ENCODE measurements at places on chromosomes 4 and X. TPM values are rescaled to one million over a fixed set of nuclear protein-coding genes. Genes with fewer than 3 reads are reported as not detected.

Gene NOX1
- not detected for total RNA-seq

Gene GAGE13
- total RNA-seq = not detected

Gene BMX
- 208 TPM for total RNA-seq

Gene SLC10A4
- total RNA-seq = not detected

Gene CCDC120
- 0.85 TPM for total RNA-seq

Gene ATP1B4
- not detected for total RNA-seq

Gene EIF2S3
- 222 TPM for total RNA-seq

Gene IGFBP7
- 2,129 TPM for total RNA-seq

Gene LIMCH1
- total RNA-seq = 44.5 TPM

Gene SPOCK3
- total RNA-seq = not detected

Gene CYLC1
- total RNA-seq = not detected

Gene ZAR1
- total RNA-seq = not detected

Gene BTK
- total RNA-seq = not detected

Gene BMP3
- total RNA-seq = not detected

Gene RHOH
- total RNA-seq = 0.65 TPM

Gene GYPB
- total RNA-seq = not detected

Gene ADGRG4
- not detected for total RNA-seq

Gene UGT2B11
- total RNA-seq = not detected

Gene SATL1
- total RNA-seq = not detected

Gene PAGE2
- total RNA-seq = not detected

Gene CSAG3
- total RNA-seq = not detected

Gene CENPVL2
- not detected for total RNA-seq

Gene MAGEA3
- not detected for total RNA-seq

Gene VCX2
- not detected for total RNA-seq

Gene AFP
- not detected for total RNA-seq

Gene SLC35A2
- total RNA-seq = 13.6 TPM

Gene RTL5
- total RNA-seq = 0.47 TPM

Gene CACNA1F
- 0.05 TPM for total RNA-seq

Gene TRIM61
- not detected for total RNA-seq

Gene TMEM35A
- total RNA-seq = 0.85 TPM

Gene ERAS
- total RNA-seq = not detected

Gene C4orf46
- 7.7 TPM for total RNA-seq

Gene KCND1
- total RNA-seq = 0.79 TPM

Gene FGF2
- total RNA-seq = 41.6 TPM

Gene MSL3
- 36.0 TPM for total RNA-seq

Gene USP26
- not detected for total RNA-seq

Gene GPR34
- not detected for total RNA-seq

Gene VCX3B
- not detected for total RNA-seq

Gene HAUS3
- total RNA-seq = 15.8 TPM

Gene CT45A3
- total RNA-seq = not detected

Gene TCEAL7
- total RNA-seq = 1.2 TPM

Gene ALAS2
- total RNA-seq = not detected

Gene BRCC3
- 28.9 TPM for total RNA-seq

Gene PROM1
- total RNA-seq = 0.14 TPM

Gene TCEAL6
- not detected for total RNA-seq

Gene ELF2
- 54.9 TPM for total RNA-seq

Gene NEIL3
- total RNA-seq = 2.4 TPM

Gene PABPC1L2A
- not detected for total RNA-seq

Gene GRIA3
- total RNA-seq = not detected

Gene EREG
- total RNA-seq = under 0.01 TPM

Gene RAB39B
- 0.14 TPM for total RNA-seq

Gene APELA
- not detected for total RNA-seq

Gene TMSB15A
- total RNA-seq = not detected

Gene SAGE1
- not detected for total RNA-seq

Gene MGST2
- 117 TPM for total RNA-seq

Gene LAMTOR3
- total RNA-seq = 41.2 TPM

Data from dermis blood vessel endothelial cell (primary cell).